ENCODE measurements at places on chromosomes 7 and 10. TPM values are rescaled to one million over a fixed set of nuclear protein-coding genes. Genes with fewer than 3 reads are reported as not detected.

The GPR15LG gene
- not detected for total RNA-seq

DNA sequence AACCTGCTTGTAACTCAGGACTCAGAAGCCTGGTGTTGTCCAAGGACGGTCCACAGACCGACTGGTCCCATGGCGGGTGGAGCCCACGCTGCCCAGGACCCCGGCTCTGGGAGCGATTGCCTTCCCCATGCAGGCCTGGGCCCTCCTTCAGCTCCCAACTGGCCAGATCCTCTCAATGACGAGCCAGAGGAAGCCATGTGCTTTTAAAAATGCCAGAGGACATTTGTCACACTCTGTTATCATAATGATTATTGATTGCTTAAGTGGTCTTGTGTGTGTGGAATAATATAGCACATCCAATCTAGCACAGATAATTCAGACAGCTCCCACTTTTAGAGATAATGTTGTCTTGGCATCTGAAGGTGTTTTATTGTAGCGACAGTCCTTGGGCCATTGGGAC, 22.6 kb upstream of the OGDHL start:
- peak; percentile 25 for DNase-seq

The MLXIPL gene
- 20.5 TPM for total RNA-seq

The TMEM229A gene
- not detected for total RNA-seq

- no peak for DNase-seq
Measured at GRCh38 chr10:24008164-24009091, 200.5 kb upstream of the KIAA1217 start.

Data from upper lobe of left lung (tissue), 6 donors.